ENCODE measurements at places on chromosomes 12 and 14. TPM values are rescaled to one million over a fixed set of nuclear protein-coding genes. Genes with fewer than 3 reads are reported as not detected.

The TARBP2 gene
- 53.3 TPM for total RNA-seq

The DIO2 gene
- 35.0 TPM for total RNA-seq

The SIX1 gene
- 9.4 TPM for total RNA-seq

The RNF212B gene
- not detected for total RNA-seq

DNA sequence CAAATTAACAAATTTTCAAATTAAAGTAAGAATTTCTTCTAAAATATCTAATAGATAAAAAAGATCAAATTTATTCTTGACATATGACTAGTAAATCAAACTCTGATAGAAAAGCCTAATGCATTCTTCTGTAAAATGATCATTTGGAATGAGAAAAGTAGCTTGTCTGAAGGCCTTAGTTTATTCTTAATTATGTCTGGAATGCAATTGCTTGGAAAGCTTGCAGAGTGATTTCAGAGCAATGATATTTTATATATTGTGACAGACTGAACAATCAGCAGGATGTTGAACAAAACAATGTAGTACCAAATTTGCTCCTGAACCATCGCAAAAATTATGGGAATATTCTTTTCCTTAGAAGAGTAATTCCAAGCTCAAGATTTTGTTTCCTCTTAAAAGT, 789.6 kb upstream of the NOVA1 start:
- DNase-seq: no peak

- no peak for DNase-seq
Observed at GRCh38 chr12:40953076-40953475, 235.0 kb upstream of the PDZRN4 start.

DNA sequence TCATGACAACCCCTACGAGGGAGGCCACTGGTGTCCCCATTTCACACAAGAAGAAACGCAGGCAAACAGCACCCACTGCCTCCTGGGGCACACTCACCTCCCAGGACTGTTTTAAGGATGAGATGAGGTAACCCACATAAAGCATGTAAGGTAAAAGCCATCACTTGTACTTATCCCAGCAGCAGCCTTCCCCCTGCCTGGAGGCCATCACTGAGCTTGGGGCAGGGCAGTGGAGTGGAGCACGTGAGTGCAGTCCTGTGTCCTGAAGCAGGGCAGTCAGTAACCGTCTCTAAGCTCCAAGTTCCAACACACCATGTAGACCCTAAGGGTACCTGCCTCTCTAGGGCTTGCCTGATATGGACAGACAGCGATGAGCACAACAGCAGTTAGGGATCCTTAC, 1.7 kb downstream of the POLE start:
- DNase-seq: no peak

DNA sequence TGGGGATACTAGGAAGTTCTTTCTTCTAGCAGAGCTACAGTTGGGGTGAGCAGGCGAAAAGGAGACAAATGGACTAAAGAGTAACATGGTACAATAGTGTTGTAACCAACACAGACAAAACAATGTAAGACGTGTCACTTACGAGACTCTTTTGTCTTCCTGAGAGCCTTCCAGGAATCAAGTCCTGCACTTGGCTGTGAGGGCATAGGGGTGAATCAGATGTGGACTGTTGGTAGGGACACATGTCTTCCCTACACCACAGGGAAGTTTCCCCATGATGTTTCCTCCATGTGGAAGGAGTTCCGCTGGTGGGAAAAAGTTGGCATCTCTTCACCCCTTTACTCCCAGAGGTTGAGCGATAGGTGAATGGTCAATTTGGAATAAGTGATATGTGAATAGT, 364.7 kb downstream of the NUAK1 start:
- DNase-seq: no peak

GRCh38 chr14:101444116-101444515, 117.2 kb upstream of the DIO3 start:
- peak; percentile 97 for DNase-seq
